Activated CD4-positive, alpha-beta T cell treated with anti-CD3 and anti-CD28 coated beads, Interleukin-2, amount 50 U/mL, for 16 hours (primary cell): ENCODE measurements at places on chromosomes 12 and 14.

DNA sequence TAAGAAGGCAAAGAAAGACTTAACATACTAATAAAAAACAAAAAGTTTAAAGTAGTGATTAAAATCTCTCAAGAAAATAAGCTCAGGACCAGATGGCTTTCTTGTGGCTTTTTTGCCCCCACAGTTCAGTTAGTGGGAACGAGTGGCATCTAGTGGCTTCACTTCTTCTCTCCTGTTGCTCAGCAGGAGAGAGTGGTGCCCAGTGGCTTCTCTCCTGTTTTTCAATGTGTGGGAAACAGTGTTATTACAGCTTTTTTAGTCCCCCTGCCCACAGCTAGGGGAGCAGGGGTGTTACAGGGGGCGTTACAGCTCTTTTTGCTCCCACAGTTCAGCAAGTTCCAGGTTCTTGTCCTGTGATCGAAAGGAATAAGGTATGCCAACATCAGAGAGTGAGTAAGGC is 135.2 kb downstream of the RERGL start:
- DNase-seq: no peak

DNA sequence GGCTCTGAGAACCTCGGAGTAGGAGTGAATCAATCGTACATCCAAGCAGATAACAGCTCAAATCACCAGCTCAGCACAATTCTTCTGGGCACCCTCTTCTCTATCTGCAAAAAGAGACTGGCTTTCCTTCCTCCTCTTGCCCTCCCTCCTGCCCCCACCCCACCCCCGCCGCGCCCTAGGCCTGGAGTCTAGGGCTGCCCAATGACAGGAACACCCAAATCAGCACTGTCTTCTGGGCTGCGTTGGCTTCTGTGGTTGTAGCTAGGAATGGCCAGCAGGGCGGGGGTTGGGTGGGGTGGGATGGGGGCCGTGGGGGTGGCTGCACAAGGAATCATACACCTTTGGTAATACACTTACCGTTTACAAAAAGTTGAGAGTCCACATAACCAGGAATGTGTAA is 28.0 kb upstream of the TMCC3 start:
- DNase-seq: no peak

- no peak for DNase-seq
Measured at GRCh38 chr14:59509101-59509500, 24.8 kb downstream of the JKAMP start.

DNA sequence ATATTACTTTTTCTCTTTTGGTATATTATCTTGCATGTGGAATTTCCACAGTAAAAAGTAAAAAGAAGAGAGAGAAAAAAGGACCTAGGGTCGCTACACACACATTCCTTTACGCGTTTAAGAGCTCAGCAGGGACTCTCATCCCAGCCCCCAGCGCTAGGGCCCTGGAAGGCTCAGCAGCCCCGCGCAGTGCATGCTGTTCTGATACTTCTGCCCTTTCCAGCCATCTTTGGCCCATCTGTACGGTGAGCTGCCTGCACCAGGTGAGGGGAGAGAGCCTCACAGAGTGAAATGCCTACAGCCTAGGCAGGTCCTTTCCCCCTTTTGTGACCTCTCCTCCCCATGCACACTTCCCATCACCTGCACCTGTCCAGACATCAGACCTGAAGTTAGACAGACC is 1.6 kb upstream of the LTBR start:
- DNase-seq: no peak

GRCh38 chr12:90987520-90987919 is 17.3 kb downstream of the EPYC start:
- DNase-seq: no peak

GRCh38 chr12:131258398-131258797 is 304.7 kb downstream of the ADGRD1 start:
- DNase-seq: no peak

DNA sequence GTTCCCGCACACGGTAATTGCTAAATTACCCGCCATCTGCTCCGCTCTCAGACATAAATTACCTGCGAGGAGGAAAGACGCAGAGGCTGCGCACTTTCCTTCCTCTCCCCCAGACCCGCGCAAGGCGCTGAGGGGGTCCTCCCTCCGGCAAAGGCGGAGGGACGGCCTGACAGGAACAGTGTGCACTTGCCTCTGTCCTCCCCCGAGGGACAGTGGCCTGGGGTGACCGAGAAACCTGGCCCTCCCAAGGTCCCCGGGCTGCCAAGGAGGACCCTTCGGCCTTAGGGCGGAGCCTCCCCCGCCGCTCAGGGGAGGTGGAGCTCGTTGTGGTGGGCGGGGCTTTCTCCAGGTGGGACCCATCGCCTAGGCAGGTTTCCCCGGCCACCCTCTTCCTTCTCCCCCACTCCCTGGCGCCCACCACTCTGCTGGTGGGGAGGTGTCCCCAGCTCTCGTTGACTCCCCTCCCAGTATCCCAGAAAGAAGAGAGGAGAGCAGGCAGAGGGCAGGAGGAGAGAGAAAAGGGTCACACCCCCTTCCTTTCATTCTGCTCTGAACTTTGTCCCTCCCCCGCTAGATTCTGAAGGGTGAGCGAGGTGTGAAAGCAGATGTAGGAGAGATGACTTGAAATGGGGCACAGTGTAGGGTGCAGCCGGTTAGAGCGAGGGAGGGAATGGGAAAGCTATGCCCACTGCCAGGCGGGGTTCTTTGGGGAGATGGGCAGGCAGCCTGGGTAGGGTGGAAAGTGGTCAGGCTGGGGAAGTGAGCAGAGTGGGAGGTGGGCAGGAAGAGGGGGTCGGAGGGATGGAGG is 11.4 kb upstream of the CALCOCO1 start:
- no peak for DNase-seq

DNA sequence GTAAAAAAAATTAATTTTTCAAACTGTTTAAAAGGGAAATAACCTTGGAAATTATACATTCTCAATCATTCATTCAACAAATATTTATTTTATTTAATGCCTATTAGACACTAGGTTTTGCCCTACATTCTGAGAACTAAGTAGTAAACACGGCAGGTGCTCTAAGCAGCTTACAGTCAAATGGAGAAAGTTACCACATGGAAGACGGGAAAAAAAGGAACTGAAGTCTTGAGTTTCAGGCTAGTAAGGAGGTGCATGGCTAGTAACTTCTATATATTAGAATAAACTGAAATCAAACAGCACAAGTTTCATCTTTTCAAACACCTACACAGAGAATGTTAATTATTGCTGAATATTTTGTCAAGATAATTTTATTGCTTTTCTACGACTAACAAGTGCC is 52.9 kb downstream of the C12orf42 start:
- DNase-seq: no peak

DNA sequence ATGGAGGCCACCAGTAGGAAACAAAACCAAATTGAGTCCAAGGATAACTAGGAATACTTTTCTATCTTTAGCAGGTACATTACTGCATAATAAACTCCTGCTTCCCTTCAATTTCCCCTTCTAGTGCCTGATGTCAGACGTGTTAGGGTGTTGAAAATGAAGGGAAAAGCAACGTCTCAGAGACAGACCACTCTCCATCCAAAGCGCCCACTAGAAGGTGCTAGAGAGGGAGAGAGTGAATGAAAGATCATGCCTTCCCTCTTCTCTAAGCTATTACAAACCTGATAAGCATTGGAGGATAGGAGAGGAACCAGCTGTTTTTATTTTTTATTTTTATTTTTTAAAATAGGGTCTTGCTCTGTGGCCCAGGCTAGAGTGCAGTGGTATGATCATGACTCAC is 64.1 kb downstream of the ZNF641 start:
- no peak for DNase-seq

- peak; percentile 2 for DNase-seq
Measured at GRCh38 chr14:62002642-62003041, 240.4 kb downstream of the SNAPC1 start.
